ENCODE measurements at places on chromosomes 7 and 10. TPM values are rescaled to one million over a fixed set of nuclear protein-coding genes. Genes with fewer than 3 reads are reported as not detected.

The MCM10 gene
- 2.1 TPM for polyA plus RNA-seq

The TACC2 gene
- 18.0 TPM for polyA plus RNA-seq

DNA sequence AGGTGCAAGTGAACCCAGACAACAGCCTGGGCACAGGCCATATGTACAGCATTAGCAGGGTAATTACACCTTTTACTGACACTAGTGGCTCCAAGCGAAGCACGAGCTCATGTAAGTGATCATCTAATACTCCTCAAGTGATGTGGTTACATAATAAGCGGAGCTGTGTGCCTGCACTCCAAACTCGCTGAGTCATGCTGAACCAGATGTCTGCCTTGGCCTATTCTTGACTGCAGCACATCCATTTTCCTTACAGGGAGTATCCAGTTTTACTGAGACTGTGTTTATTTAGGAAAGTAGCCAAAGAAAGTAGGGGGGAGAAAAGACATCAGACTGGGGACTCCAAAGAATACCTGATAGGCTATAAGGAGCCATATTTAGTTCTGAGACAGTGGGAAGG is 90.1 kb downstream of the GRM3 start:
- no peak overlapping the region for H3K4me3 ChIP-seq
- H3K36me3 ChIP-seq, result no peaks in the 10 kb centered on the region
- H3K4me1 ChIP-seq, result no peaks in the 10 kb centered on the region
- no peak overlapping the region for H3K27ac ChIP-seq

GRCh38 chr10:72694476-72695369 is 2.8 kb downstream of the MCU start:
- peaks cover 2% of the 10 kb centered on the region for H3K4me1 ChIP-seq
- no peak overlapping the region for H3K4me3 ChIP-seq
- peak; percentile 34 for DNase-seq
- H3K27ac ChIP-seq, result no peak overlapping the region

- no peaks in the 10 kb centered on the region for H3K27me3 ChIP-seq
- DNase-seq, result no peak
Observed at GRCh38 chr10:33382216-33382600, 47.7 kb upstream of the NRP1 start.

DNA sequence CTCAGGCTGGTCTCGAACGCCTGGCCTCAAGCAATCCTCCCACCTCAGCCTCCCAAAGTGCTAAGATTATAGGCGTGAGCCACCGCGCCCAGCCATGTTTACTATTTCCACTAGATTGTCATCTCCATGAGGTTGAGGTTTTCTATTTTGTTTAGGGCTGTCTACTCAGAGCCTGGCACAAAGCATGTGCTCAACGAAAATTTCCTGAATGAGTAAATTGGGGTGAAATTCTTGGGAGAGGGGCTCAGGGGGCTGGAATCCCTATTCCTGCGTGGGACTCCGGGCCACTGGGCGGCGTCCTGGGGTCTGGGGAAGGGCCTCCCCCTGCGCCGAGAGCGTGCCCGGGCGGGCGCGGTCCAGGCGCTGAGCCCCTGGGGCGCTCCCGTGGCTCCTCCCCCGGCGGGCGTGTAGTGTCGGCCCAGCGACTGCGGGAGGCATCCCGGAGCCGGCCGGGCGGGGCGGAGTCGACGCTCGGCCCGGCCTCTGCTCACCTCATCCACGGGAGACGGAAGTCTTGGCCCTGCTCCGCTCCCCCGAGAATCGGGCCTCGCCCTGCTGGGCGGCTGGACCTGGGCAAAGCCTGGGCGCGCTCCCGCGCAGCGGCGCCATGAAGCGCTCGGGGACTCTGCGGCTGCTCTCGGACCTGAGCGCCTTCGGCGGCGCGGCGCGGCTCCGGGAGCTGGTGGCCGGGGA is at the start of gene HPS6:
Gene HPS6 (plus strand): TSS at position 482 of the 693 bp plus-strand sequence. CDS start 126 bp downstream, at position 608.
- peak; percentile 92 for DNase-seq
- H3K27ac ChIP-seq, result peak within 1 kb of the TSS; percentile 81
- H3K27me3 ChIP-seq, result no peaks in the 10 kb centered on the region
- H3K4me3 ChIP-seq, result peak within 1 kb of the TSS; percentile 93

DNA sequence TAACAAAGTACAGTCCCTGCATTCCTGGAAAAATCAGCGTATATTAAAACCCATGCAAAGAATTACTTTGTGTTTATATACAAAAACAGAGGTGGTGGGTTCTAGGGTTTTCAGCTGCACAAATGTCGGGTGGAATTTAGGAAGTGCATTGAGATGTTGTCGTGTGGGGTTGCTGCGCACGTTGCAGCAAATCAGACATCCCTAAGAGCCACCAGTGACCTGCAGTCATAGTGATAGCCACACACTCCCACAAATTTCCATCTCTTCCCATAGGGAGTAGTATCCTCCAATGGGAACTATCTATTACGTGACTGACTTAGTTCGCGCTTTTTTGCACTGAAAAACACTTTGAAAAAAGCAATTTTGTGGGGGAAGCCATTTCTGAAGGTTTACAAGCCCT is 375.2 kb upstream of the GALNT17 start:
- no peaks in the 10 kb centered on the region for H3K27me3 ChIP-seq
- H3K4me3 ChIP-seq, result no peak overlapping the region
- H3K27ac ChIP-seq, result no peak overlapping the region
- DNase-seq, result no peak
- no peaks in the 10 kb centered on the region for H3K36me3 ChIP-seq

All from testis (tissue), 5 donors.